Astrocyte (in vitro differentiated cells and primary cell): ENCODE measurements at places on chromosomes 2 and 18. TPM values are rescaled to one million over a fixed set of nuclear protein-coding genes. Genes with fewer than 3 reads are reported as not detected.

GRCh38 chr2:199467066-199467822 lies 9.5 kb upstream of the SATB2 start:
- peaks cover 84% of the 10 kb centered on the region for H3K27me3 ChIP-seq
- no peak overlapping the region for H3K4me3 ChIP-seq
- no peak for DNase-seq
- peaks cover 18% of the 10 kb centered on the region for H3K4me1 ChIP-seq
- no peak overlapping the region for H3K27ac ChIP-seq

Gene SERPINB2
- total RNA-seq = 0.60 and 1.7 TPM in 2 replicates

DNA sequence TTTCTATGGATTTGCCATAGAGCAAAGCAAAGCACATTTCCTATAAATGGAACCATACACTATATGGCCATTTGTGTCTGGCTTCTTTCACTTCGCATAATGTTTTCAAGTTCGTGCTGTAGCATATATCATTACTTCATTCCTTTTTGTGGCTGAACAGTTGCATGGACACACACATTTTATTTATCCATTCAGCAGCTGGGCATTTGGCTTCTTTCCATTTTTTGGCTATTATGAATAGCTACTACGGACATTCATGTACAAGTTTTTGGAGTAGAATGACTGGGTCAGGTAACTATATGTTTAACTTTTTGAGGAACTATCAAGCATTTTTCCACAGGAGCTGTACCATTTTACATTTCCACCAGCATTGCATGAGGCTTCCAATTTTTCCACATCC lies 10.7 kb upstream of the SELENOI start:
- no peak overlapping the region for H3K4me3 ChIP-seq
- peaks cover 6% of the 10 kb centered on the region for H3K27me3 ChIP-seq
- no peak for DNase-seq
- no peak overlapping the region for H3K27ac ChIP-seq

GRCh38 chr2:149894760-149895159 lies 307.2 kb upstream of the MMADHC start:
- no peak overlapping the region for H3K4me3 ChIP-seq
- no peak overlapping the region for H3K27ac ChIP-seq
- peak; percentile 86 for DNase-seq
- peaks cover 4% of the 10 kb centered on the region for H3K4me1 ChIP-seq

Gene STAT4
- total RNA-seq = 1.6 and 2.3 TPM in 2 replicates

GRCh38 chr2:46252891-46253659 lies 44.1 kb upstream of the EPAS1 start:
- no peaks in the 10 kb centered on the region for H3K36me3 ChIP-seq
- H3K27me3 ChIP-seq = peaks cover 3% of the 10 kb centered on the region

Gene BOK
- 64.2 and 64.9 TPM in 2 replicates for total RNA-seq

DNA sequence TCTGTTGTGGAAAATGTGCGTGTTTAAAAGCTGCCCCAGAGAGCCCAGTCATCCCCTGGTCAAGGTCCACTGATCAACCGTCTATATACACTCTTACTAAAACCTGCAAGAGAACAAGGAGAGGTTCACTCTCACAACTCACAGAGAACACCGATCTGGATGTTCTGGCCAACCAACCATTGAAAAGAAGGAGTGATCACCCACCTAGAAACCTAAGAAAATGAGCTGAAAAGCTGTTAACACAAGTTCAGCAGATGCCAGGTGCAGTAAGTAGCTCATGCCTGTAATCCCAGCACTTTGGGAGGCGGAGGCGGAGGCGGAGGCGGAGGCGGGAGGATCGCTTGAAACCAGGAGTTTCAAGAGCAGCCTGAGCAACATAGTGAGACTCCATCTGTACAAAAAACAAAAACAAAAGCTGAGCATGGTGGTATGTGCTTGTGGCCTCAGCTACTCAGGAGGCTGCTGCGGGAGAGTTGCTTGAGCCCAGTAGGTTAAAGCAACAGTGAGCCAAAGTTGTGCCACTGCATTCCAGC lies 14.5 kb downstream of the ATG16L1 start:
- no peak for DNase-seq
- H3K27ac ChIP-seq = no peak overlapping the region
- no peak overlapping the region for H3K4me3 ChIP-seq
- peaks cover 68% of the 10 kb centered on the region for H3K36me3 ChIP-seq
- H3K27me3 ChIP-seq = no peaks in the 10 kb centered on the region

DNA sequence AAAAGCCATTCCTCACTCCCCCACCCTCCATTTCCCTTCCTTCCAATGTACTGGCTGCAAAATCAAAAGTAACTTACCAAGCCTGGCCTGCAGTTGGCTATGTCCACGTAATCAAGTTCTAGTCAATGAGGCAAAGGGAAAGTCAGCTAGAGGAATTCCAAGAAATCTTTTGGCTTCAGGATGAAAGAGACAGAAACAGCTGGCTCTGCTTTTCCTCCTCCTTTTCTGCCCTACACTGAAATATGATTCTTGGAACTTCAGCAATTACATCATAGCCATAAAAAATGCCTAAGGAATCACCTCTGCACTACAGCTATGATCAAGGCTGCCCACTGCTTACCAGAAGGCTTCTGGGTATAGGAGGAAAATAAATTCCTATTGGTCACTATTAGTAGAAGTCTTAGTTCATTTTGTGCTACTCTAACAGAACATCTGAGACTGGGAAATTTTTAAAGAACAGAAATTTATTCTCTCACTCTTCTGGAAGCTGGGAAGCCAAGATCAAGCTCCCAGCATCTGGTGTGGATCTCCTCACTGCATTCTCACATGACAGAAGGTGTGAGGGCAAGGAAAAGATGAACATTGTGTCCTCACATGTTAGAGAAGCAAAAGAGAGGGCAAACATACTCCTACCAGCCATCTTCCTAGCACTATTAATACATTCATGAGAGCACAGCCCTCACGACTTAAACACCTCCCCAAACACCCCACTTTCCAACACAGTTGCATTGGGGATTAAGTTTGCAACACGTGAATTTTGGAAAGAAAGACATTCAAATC lies 219.9 kb downstream of the TMX3 start:
- DNase-seq = peak; percentile 98
- no peaks in the 10 kb centered on the region for H3K36me3 ChIP-seq
- no peak overlapping the region for H3K4me3 ChIP-seq

DNA sequence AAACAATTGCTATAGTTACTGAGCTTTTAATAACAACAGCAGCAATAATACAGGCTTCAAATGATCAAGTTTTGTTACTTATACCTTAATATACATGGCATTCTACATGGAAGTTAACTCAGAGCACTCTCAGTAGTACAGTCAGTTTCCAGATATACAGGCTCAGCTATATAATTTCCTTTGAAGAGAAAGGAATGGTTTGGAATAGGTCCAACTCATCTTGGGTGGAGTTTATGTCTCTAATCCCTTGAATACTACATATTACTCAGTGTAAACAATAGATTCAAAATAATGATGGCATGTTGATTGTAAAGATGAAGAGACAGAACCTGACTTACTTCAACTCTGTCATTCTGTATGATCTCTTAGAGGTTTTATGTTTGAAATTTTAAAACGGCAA lies 174.9 kb downstream of the EPHA4 start:
- H3K4me1 ChIP-seq = no peaks in the 10 kb centered on the region
- no peaks in the 10 kb centered on the region for H3K36me3 ChIP-seq
- no peak overlapping the region for H3K27ac ChIP-seq
- no peaks in the 10 kb centered on the region for H3K27me3 ChIP-seq

- no peak overlapping the region for H3K4me3 ChIP-seq
- no peaks in the 10 kb centered on the region for H3K4me1 ChIP-seq
- H3K36me3 ChIP-seq = no peaks in the 10 kb centered on the region
- H3K27ac ChIP-seq = no peak overlapping the region
Observed at GRCh38 chr2:64220265-64220664, 76.0 kb upstream of the PELI1 start.

GRCh38 chr2:216023055-216023648 lies 9.8 kb upstream of the MREG start:
- no peaks in the 10 kb centered on the region for H3K4me1 ChIP-seq
- no peaks in the 10 kb centered on the region for H3K36me3 ChIP-seq
- H3K27me3 ChIP-seq = no peaks in the 10 kb centered on the region

GRCh38 chr2:45822272-45822630 lies 170.8 kb downstream of the PRKCE start:
- no peaks in the 10 kb centered on the region for H3K36me3 ChIP-seq
- H3K27ac ChIP-seq = no peak overlapping the region
- H3K27me3 ChIP-seq = no peaks in the 10 kb centered on the region
- H3K4me3 ChIP-seq = no peak overlapping the region
- no peak for DNase-seq

- H3K36me3 ChIP-seq = no peaks in the 10 kb centered on the region
- H3K4me3 ChIP-seq = no peak overlapping the region
- DNase-seq = no peak
- peaks cover 30% of the 10 kb centered on the region for H3K4me1 ChIP-seq
- no peaks in the 10 kb centered on the region for H3K27me3 ChIP-seq
Observed at GRCh38 chr2:224947566-224947965, 94.7 kb downstream of the DOCK10 start.

DNA sequence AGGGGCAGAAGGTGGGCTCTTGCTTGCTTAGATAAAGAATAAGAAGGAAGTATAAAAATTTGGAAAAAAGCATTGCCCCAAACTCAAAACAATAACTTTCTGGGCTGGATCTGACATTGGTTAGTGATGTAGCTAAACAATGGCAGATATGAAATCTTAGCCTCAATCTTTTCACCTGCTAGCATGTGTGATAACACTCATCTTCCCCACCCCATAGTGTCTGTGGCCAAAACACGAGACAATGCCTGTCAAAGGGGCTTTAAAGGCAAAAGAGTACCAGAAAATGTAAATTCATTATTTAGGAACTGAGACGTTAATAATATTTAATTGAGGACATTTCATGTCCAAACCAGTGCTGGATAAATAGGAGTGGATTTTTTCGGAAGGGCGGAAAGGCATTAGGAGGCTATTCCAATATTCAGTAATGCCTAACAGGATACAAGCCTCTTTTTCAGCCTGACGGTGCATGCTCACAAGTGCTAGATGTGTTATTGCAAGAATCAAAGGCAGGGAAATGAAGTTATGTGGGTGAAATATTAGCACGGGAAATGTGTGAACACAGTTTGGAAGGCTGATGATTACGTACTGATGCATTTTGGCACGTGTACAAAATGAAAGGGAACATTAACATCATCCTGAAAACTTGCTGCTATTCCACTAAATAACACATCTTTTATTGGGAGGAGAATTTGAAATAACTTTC lies 395.7 kb downstream of the GALR1 start:
- no peaks in the 10 kb centered on the region for H3K27me3 ChIP-seq
- H3K4me1 ChIP-seq = no peaks in the 10 kb centered on the region
- no peaks in the 10 kb centered on the region for H3K36me3 ChIP-seq
- no peak overlapping the region for H3K4me3 ChIP-seq

GRCh38 chr2:12803607-12804006 lies 86.9 kb downstream of the TRIB2 start:
- no peaks in the 10 kb centered on the region for H3K4me1 ChIP-seq
- H3K4me3 ChIP-seq = no peak overlapping the region
- H3K36me3 ChIP-seq = no peaks in the 10 kb centered on the region
- DNase-seq = no peak
- no peaks in the 10 kb centered on the region for H3K27me3 ChIP-seq
- H3K27ac ChIP-seq = no peak overlapping the region

- H3K4me1 ChIP-seq = no peaks in the 10 kb centered on the region
- H3K27ac ChIP-seq = no peak overlapping the region
- H3K4me3 ChIP-seq = no peak overlapping the region
- no peaks in the 10 kb centered on the region for H3K36me3 ChIP-seq
- DNase-seq = no peak
Observed at GRCh38 chr2:41062336-41062735, 610.4 kb upstream of the SLC8A1 start.

DNA sequence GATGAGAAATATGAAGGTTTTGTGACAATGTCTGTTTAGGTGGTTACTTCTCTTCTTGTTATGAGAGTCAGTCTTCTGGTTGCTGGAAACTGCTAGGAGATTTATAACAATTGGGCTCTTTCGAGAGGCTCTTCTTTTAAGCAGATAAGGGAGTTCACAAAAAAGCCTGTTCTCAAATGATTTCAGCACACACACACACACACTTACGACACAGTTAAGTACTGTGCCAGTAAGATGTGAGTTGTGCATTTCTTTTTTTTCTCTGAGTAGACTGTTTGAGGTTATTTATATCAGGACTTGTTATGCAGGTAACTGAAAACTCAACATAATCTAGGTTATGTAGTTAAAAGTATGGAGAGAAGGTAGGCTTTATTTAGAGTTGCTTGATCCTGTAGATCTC lies 49.8 kb downstream of the MSH2 start:
- H3K4me3 ChIP-seq = no peak overlapping the region
- no peak for DNase-seq
- H3K4me1 ChIP-seq = no peaks in the 10 kb centered on the region
- H3K27ac ChIP-seq = no peak overlapping the region
- H3K27me3 ChIP-seq = no peaks in the 10 kb centered on the region
- no peaks in the 10 kb centered on the region for H3K36me3 ChIP-seq

DNA sequence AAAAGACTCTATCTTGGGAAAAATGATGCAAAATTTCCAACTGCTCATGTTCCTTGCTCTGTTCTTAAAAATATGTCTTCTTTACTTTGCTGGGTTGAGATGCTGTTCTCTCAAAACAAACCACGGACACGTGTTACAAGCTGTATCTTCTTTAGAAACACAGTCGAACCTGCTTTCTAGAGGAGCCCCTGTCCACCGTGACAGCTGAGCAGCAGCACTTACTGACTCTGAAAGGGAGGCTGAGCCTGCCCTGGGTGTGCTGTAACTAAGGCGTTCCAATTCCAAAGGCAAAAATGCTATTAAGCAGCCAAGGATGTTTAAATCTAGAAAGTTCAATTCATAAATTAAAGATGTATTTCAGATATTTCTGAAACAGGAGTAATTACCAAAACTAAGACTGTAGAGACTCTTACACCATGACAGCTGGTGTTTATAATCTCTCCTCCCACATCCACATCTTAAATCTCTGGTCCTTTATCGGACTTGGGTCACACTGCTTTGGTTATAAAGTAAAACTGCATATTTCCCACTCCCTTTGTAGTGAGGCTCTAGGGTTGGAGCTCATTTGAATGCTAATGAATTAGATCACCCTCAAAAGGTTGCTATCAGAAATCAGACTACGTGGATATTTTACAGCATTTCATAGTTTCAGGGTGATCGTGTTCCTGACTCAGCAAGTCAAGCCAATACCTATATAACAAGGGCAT lies 281.2 kb upstream of the LYPD1 start:
- H3K36me3 ChIP-seq = no peaks in the 10 kb centered on the region
- DNase-seq = peak; percentile 28
- H3K4me1 ChIP-seq = no peaks in the 10 kb centered on the region

DNA sequence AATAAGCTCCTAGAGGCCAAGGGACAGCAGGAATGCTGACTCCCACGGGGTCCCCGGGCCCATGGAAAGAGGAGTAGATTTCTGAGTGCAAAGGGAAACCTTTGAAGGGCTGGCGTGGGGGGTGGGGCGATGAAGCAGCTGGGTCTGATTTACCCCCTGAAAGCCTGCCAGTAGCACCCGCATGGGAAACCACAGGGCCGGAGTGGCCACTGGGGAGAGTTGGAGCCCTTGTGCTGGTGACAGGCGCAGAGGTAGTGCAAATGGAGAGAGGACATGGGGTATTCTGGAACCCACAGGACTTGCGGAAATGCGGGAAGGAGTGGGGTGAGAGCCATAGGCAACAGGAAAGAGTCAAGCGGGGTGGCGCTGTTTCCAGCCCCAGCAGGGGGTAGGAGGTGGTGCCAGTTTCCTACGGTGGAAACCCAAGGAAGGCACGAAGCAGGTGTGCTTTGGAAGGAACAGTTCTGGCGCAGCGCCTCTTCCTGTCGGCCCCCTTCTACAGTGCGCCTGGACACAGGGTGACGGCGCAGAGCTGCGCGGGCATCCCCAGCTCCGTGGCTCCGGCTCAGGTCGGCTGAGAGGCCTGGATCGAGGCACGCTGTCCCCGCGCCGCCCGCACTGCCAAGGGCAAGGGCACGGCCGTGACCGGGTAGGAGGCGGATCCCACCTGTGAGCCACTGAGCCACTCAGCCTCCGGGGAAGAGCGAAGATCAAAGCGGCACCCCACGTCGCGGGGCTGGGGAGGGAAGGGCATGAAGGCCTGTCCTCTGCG lies 149.0 kb upstream of the GLI2 start:
- H3K27ac ChIP-seq = no peak overlapping the region
- H3K4me1 ChIP-seq = peaks cover 16% of the 10 kb centered on the region
